ENCODE measurements at places on chromosomes 2 and 18.

GRCh38 chr2:113227290-113227689, 51.4 kb downstream of the PAX8 start:
- DNase-seq = no peak

DNA sequence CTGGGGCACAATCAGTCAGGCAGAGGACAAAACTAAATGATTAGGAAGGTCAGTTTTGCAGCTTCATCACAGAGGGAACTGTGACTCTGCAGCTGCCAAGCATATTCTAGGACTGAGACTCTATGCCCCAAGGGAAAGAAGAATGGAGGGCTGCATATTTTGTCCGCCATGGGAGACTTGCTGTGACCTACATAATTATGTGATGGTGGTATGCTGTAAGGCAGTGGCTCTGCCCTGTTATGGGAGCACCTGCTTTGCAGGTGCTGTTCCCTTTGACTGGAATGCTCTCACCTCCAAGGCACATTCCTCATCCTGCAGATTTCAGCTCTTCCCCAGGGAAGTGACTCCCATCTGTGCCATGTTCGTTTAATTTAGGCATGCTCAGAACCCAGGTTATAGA, 261.9 kb upstream of the EPHA4 start:
- DNase-seq = no peak

- no peak for DNase-seq
These were observed 261.2 kb downstream of the SPAG16 start for GRCh38 chr2:213545481-213545880.

GRCh38 chr2:175151791-175152190, 16.2 kb downstream of the ATF2 start:
- no peak for DNase-seq

Data from right lung (tissue), 10 donors.